ENCODE measurements at places on chromosomes 12 and 14.

DNA sequence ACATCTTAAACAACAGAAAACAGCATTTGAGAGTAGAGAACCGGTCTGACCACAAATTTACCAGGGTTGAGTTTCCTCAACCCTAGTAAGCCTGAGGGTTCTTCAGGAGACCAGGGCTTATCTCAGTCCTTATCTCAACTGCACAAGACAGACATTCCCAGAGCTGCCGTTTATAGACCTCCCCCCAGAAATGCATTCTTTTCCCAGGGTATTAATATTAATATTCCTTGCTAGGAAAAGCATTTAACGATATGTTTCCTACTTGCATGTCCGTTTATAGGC is 12.3 kb downstream of the TMEM117 start:
- DNase-seq, result no peak

DNA sequence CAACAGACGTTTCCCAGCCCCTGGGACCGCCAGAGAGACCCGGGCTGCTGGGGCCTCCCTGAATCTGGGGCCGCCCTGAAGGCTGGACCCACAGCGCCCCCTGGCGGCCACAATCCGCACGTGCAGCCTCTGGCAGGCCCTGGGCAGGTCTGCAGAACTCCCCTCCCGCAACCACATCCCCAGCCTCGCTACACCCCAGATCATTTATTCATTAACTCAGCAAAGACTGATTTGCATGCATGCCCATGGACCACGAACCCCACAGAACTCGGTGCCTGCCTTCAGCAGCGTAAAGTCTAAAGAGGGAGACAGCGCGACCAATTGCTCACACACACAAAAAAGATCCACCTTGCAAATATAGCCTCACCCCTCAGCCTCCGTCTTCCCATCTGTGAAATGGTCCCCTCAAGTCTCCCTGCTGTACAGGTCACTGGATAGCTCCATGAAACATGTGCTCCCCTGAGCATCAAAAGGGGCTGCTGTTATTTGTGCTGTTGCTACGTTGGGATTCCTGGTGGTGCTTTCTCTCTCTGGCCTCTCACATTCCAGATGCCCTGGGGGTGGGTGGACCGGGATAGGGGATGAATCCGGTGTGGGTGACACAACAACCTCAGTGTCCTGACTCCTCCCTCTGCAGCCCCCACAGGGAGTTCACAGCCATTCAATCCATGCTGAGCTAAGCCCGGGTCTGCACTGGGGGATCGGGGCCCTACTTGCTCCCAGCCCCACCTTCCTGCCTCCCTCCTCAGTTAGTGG is 96.4 kb downstream of the SCARB1 start:
- DNase-seq, result peak; percentile 94

- no peak for DNase-seq
Measured at GRCh38 chr12:102215992-102216691, 18.5 kb upstream of the PMCH start.

DNA sequence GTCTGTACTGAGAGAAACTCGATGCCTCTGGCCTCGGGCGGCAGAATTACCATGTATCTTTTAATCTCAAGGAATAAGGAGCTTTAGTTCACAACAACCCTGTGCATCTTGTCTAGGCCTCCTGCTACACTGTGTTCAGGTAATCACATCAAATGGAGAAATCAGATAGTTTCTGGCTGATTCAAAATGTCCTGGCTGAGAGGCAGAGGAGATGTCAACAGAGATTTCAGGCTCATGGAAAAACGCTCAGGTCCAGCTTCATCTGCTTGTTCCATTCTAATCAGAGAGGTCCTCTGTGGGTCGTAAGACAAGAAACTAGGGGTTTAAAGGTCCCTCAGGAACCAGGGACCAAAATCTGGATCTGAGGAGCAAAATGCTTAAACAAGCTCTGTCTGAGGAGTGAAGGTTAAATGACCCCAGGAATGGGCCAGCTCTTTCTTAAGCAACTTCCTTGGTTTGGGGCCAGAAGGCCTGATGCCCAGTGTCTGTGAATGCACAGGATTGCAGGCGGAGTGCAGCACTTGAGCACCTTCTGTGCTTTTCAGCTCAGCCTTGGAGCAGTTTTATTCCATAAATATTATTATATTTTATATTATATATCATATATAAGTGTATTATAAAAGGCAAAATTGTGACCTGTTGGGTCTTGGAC is 170.2 kb upstream of the PRICKLE1 start:
- DNase-seq, result no peak

DNA sequence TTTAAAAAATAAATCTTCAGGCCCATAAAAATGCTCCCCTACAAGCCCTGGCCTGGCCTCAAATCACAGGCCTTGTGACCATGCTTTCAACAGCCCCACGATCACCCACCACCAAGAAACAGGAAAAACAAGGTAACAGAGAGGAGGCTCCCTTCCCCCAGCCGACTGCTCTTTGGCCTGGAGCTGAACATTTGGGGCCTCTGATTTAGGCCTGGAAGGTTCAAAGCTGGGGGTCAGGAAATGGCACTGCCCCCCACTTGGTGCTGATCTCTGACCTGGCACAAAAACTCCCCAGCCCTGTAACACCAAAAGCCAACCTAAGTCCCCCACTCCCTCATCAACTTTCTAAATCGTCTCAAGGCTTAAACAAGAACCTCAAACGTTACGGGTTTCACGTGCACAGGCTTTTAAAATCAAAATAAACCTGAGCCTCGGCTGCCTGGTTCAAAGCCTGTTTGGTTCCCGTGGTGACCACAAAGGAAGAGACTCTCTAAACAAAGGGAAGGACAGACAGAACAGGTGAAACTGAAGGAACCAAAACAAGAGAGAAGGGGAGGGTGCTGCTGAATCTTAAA is 9.0 kb downstream of the ACTN1 start:
- no peak for DNase-seq

DNA sequence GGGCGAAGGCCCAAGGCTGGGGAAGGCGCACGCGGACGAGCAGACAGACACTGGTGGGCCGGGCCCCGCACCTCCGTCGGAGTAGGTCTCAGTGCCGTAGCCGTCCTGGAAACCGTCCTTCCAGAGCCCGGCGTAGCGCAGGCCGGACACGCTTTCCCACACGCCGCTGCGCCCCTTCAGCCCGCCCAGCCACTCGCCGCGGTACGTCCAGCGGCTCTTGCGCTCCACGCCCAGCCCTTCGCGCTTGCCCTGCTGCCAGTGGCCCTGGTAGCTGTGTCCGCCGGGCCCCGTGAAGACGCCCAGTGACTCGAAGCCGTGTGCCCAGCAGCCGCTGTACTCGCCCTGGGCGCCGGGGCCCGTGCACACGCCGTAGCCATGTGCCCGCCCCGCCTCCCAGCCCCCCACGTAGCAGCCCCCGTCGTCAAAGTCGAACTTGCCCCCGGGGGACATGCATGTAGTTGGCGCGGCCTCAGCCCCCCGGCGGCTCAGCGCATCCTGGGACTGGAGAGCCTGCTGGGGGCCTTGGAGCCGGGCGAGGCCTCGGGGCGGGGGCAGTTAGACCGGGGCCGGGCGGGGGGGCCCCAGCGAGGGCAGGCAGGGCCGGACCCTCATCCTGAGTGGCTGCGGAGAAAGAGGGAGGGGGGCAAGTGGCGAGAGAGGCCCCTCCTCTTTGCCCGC is 1.4 kb downstream of the JPH4 start:
- DNase-seq, result no peak

DNA sequence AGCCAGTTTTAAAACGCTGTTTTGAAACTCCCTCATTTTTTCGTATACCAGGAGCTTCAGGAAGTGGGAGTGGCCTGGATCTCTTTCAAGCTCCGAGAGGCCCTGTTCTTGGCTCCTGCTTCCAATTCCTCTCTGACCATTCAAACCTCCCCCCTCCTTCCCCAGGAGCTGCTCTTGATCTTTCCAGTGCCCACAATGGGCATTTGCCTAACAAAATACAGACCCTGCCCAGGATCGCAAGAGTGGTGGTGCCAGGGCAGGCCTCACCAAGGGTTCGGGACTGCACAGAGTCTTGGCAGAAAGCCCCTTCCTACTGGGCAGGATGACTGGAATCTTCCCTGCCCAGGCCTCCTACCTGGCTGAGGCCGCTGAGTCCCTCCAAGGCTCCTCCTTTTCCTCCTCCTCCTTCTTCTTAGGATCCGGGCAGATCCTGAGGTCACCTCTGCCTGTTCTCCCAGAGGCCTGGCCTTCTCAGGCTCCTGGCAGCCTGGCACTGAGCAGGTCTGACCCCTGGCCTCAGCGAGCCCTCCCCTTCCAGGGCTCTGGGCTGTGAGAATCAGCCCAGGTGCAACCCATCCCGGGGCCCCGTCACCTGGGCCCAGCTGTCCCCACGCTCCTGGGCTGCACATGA is 46.9 kb upstream of the NOS1 start:
- no peak for DNase-seq

DNA sequence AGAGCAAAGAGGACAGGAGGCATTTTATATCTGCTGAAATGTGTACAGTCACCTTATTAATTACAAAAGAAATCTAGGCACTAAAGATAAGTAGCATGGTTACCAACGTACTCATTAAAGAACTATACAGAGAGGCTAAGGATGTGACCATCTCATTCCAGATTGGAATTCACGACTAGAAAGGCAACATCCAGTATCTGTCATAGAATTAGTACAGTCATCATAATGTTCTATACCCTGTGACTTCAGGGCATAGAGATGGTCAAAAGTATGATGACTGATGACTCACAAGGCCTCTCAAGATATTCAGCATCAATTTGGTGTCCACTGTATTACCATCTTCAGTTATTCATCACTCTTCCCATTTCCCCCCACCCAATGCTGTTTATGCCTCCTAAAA is 144.0 kb upstream of the PLEKHG7 start:
- no peak for DNase-seq

- DNase-seq, result no peak
Measured at GRCh38 chr12:70060634-70061033, 182.6 kb upstream of the CNOT2 start.

DNA sequence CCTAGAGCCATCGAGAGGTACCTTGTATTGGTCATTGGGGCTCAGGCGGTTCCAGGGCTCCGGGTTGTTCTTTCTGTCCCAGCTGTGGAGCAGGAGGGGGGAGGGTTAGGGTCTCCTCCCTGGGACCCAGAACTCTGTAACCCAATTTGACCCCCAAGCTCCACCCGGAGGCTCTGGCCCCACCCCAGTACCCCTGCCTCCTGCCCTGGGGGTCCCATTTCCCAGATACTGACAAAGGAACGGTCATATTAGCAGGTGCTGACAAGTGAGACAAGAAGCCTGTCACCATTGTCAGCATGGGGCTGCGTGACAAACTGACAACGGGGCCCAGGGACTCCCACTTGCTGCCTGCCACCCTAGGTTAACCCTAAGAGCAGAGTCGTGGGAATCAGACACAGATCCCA is 6.2 kb downstream of the SHMT2 start:
- DNase-seq, result no peak

- no peak for DNase-seq
Measured at GRCh38 chr12:38411946-38412345, 95.4 kb downstream of the ALG10B start.

GRCh38 chr12:115209230-115209629 is 525.3 kb upstream of the TBX3 start:
- DNase-seq, result no peak

DNA sequence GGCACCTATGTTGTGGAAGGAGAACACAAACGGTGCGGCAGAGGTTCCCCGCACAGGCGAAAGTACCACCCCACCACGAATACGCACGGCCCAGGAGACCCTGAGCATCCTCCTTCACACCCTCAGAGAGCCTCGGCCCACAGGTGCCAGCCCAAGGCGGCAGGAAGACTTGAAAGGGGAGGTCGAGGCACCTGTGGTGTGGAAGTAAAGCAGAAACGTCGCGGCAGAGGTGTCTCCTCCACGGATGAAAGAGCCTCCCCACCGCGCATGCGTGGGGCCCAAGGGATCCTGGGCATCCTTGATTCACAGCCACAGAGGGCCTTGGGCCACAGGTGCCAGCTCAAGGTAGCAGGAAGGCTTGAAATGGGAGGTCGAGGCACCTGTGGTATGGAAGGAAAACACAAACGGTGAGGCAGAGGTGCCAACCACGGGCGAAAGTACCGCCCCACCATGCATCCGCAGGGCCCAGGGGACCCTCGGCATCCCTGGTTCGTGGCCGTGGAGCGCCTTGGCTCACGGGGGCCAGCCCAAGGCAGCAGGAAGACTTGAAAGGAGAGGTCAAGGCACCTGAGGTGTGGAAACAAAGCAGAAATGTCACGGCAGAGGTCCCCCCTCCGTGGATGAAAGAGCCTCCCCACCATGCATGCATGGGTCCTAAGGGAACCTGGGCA is 380.1 kb downstream of the ALG10 start:
- peak; percentile 76 for DNase-seq

DNA sequence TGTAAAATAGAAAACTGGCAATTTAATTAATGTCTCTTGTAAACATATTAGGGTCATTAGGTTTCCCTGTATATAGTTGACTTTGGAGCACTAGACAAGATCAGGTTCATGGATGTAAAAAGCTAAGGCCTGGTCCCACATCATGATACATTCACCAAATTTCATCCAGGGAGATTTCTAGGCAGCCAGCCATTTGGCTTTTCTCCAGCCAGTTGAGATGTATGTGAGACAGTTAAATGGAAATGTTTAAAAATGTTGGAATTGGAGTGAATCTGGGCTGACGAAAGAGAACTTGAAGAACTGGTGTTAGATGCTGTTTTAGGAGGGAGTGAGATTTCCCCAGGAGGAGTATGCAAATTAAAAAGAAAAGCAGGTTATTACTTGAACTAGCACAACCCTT is 41.8 kb upstream of the CLEC14A start:
- no peak for DNase-seq

DNA sequence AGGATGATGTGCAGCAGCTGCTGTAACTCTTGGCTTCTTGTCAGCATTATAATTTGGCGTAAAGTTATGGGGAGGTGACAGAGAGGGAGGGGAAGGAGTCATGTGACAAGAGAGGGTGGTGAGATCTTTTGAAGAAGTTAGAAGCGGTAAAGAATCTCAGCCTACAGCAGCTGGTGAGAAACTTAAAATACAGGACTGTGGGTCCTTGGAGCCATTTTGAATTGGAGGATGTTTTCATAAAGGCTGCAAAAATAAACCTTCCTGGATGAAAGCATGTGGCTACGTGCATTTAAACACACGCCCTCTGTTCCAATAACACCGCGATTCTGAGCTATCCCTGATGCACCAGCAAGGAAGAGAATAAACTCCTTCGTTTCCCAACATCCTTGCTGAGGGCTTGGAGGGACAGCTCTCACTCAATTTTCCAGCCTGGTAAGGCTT is 133.7 kb downstream of the TMEM30B start:
- no peak for DNase-seq

GRCh38 chr12:87348071-87348470 is 681.1 kb downstream of the C12orf50 start:
- no peak for DNase-seq

All from osteocyte (in vitro differentiated cells).